ENCODE measurements at places on chromosomes 2 and 18. TPM values are rescaled to one million over a fixed set of nuclear protein-coding genes. Genes with fewer than 3 reads are reported as not detected.
A peak's percentile ranks its signal among the peaks of the same experiment; 100 is the strongest.

GRCh38 chr18:59357928-59358327 lies 1.1 kb downstream of the LMAN1 start:
- peak overlapping the region; percentile 99 for H3K4me3 ChIP-seq
- H3K27ac ChIP-seq, result peak overlapping the region; percentile 99
- peaks cover 52% of the 10 kb centered on the region for H3K4me1 ChIP-seq
- DNase-seq, result peak; percentile 74
- peaks cover 38% of the 10 kb centered on the region for H3K36me3 ChIP-seq

The KCNJ3 gene
- not detected for total RNA-seq

- peaks cover 11% of the 10 kb centered on the region for H3K36me3 ChIP-seq
- H3K4me3 ChIP-seq, result no peak overlapping the region
- no peak for DNase-seq
- H3K27me3 ChIP-seq, result no peaks in the 10 kb centered on the region
- H3K4me1 ChIP-seq, result peaks cover 12% of the 10 kb centered on the region
- H3K27ac ChIP-seq, result no peak overlapping the region
Observed at GRCh38 chr2:197033222-197033621, 106.7 kb upstream of the PGAP1 start.

The IGFBP5 gene
- total RNA-seq, result 114 TPM

The STARD6 gene
- total RNA-seq, result not detected

DNA sequence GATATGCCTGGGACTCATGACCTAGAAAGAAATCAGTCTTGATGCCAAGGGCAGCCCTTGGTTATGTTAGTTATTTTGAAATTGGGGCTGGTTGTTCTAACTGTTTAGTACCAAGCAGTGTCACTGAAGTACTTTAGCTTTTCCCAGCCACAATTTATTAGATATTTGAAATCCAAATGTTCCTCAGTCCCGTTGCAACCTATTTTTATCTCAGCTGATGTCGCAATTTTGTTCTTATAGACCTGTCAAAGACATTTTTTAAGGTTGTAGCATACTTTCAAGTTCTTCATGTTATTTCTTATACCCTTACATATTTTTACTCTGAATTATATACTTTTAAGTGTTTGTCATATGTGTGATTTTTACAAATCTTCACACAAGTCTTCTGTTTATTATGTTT lies 100.1 kb downstream of the LRP1B start:
- no peak for DNase-seq
- no peak overlapping the region for H3K27ac ChIP-seq
- no peaks in the 10 kb centered on the region for H3K36me3 ChIP-seq
- no peak overlapping the region for H3K4me3 ChIP-seq

DNA sequence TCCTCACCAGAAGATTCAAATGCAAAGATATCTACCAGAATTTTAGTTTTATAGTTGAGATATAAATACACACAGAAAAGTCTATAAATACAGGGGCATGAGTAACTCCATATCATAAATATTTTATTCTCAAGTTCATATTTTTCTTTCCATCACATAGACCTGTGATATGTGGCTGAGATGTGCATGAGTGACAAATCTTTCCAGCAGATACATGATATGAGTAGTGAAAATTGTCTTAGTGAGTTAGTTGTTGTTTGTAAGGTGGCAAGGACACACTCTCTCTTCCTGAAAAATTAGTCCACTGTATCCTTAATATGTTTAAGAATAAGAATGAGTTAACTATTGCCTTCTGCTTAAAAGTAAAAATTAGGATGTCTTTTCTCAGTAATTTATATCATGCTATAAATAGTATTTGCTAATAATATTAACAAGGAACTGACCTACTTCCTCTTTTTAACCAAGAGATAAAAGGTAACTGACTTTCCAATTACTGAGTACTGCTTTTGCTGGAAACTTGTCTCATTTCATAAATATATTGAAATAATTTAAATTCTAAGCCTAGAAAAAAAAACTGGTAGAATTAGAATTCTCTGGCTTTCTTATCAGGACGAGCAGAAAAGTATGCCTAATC lies 85.2 kb upstream of the SESTD1 start:
- no peak overlapping the region for H3K27ac ChIP-seq
- no peaks in the 10 kb centered on the region for H3K36me3 ChIP-seq
- DNase-seq, result no peak

The SCN7A gene
- not detected for total RNA-seq
